ENCODE measurements at places on chromosomes 4 and X. TPM values are rescaled to one million over a fixed set of nuclear protein-coding genes. Genes with fewer than 3 reads are reported as not detected.
A peak's percentile ranks its signal among the peaks of the same experiment; 100 is the strongest.

DNA sequence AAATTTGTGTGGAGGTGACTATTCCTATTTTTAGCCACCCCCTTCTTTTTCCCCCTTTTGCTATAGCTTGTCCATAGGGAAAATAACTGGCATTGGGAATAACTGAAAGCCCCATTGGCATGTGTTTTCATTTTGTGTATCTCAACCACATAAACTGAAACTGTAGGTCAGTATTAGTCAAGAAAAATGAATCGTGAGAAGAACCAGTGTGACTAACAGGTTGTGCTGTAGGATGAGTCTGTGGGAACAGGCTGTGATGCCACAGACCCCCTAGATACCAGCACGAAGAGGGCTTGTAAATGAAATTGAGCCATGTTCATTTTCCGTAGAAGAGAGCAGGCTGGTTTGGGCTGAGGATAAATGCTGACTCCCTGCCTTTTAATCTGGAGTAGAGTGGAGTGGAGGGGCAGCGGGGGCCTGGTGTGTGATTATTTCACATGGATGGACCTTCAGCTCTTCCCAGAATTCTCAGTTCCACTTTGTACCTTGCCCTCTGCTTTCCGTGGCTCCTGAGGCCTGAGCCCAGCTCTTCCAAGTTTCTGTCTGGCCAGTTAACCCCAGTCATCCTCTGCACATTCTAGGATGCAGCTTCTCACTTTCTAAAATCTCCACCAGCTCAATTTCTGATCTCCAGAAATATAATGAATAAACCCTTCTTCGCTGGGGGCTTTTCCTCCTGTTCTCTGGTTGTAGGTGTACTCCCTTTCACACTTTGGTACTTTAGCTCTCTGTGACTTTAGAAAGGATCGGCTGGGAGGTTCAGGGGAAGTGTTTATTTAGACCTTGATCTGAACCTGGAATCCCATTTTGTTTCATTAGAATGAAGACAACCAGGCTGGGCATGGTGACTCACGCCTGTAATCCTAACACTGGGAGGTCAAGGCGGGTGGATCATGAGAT is 37.3 kb downstream of the DCUN1D4 start:
- H3K27ac ChIP-seq, result peak overlapping the region; percentile 51
- no peak overlapping the region for H3K4me3 ChIP-seq
- no peak for DNase-seq
- peaks cover 25% of the 10 kb centered on the region for H3K36me3 ChIP-seq

GRCh38 chr4:145808848-145809512 is 129.0 kb downstream of the C4orf51 start:
- no peaks in the 10 kb centered on the region for H3K36me3 ChIP-seq
- no peaks in the 10 kb centered on the region for H3K4me1 ChIP-seq
- DNase-seq, result no peak
- no peaks in the 10 kb centered on the region for H3K27me3 ChIP-seq
- no peak overlapping the region for H3K27ac ChIP-seq

GRCh38 chr4:22488106-22488505 is 27.8 kb downstream of the ADGRA3 start:
- no peaks in the 10 kb centered on the region for H3K27me3 ChIP-seq
- DNase-seq, result no peak
- peaks cover 11% of the 10 kb centered on the region for H3K4me1 ChIP-seq
- H3K36me3 ChIP-seq, result no peaks in the 10 kb centered on the region

- no peak overlapping the region for H3K27ac ChIP-seq
- H3K27me3 ChIP-seq, result no peaks in the 10 kb centered on the region
- H3K36me3 ChIP-seq, result no peaks in the 10 kb centered on the region
Measured at GRCh38 chrX:1542994-1543725, 6.2 kb upstream of the P2RY8 start.

GRCh38 chrX:123454712-123455431 is 270.8 kb downstream of the GRIA3 start:
- no peak overlapping the region for H3K4me3 ChIP-seq
- no peaks in the 10 kb centered on the region for H3K36me3 ChIP-seq
- H3K27me3 ChIP-seq, result no peaks in the 10 kb centered on the region

GRCh38 chrX:153777261-153778090 is 3.4 kb upstream of the SRPK3 start:
- H3K4me3 ChIP-seq, result no peak overlapping the region
- no peak overlapping the region for H3K27ac ChIP-seq
- DNase-seq, result no peak
- H3K27me3 ChIP-seq, result no peaks in the 10 kb centered on the region

DNA sequence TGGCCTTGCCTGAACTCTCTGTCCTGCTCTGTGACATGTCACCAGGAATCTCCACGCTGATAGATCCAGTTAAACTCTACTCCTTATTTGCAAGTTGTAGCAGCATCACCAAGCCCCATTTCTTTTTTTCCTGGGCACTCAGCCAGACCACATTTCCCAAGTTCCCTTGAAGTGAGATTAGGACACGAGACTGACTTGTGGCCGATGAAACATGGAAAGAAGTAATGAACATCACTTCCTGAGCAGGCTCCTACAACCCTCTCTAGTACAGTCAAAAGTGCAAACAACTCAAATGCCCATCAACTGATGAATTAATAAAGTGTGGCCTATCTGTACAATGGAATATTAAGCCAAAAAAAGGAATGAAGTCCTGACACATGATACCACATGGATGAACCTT is 74.6 kb downstream of the MAP3K15 start:
- no peaks in the 10 kb centered on the region for H3K4me1 ChIP-seq
- no peak overlapping the region for H3K4me3 ChIP-seq
- no peaks in the 10 kb centered on the region for H3K36me3 ChIP-seq
- DNase-seq, result no peak

GRCh38 chrX:123357941-123358340 is 173.9 kb downstream of the GRIA3 start:
- no peak overlapping the region for H3K27ac ChIP-seq
- no peaks in the 10 kb centered on the region for H3K36me3 ChIP-seq
- DNase-seq, result no peak
- no peaks in the 10 kb centered on the region for H3K27me3 ChIP-seq

The RIPPLY1 gene
- total RNA-seq, result not detected

The GABRA4 gene
- total RNA-seq, result not detected

The DCLK2 gene
- total RNA-seq, result 7.9 TPM
